Esophagus squamous epithelium (tissue), 5 donors: ENCODE measurements at places on chromosomes 13 and 19.

DNA sequence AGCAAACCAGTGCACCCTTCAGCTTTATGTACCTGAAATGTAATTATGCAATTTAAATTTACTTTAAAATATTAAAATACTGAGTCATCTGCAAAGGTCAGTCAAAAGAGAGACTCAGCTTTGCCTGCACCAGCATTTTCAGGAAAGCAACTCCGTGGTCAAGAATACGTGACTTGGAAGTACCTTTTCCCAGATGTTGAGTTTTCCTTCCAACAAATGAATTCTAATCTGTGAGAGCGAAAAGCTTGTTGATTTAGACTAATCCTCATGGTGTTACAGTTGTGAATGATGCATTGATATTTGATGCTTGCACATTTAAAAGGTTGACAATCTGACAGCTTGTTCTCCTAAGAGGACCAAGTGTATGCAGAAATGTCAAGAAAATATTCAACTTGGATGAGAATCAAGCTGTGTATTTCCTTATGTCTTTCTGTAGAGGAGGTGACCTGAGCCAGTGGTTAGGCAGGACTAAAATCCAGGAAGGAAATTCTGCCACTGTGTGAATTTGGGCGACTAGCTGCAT lies 270.4 kb downstream of the ABCC4 start:
- no peak overlapping the region for H3K4me3 ChIP-seq
- no peak overlapping the region for H3K27ac ChIP-seq
- H3K27me3 ChIP-seq = no peaks in the 10 kb centered on the region
- no peak for DNase-seq

DNA sequence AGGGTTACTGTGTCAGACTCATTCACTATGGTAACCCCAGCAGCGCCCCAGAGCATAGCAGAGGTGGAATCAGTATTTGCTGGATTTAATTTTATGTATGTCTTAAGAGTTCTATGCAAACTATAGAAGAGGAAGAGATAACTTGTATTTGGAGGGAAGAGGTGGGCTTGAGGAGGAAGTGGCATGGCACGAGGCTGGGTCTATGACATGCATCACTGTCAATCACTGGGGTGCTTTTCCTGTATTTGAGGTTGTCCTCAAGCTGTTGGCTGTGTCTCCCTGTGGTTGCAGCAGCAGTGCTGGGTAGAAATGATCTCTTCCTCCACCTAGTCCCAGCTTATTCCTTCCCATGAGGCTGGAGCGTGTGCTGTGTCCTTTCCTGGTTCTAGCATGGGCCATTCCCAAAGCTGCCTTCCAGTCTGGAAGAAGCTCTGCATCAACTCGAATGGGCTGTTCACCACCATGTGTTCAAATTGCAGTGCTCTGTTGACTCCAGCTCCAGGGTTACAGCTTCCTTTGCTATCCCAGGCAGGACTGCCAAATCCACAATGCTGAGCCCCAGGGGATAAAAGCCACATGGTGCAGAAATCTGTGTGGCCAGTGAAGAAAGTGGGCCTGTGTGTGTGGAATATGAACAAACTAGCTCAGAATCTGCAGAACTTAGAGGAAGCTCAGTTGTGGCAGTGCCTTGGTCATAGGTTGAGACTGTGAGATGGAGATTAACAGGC lies 73.1 kb upstream of the MTIF3 start:
- H3K36me3 ChIP-seq = no peaks in the 10 kb centered on the region
- no peak overlapping the region for H3K4me3 ChIP-seq
- no peaks in the 10 kb centered on the region for H3K4me1 ChIP-seq
- no peak for DNase-seq
- no peak overlapping the region for H3K27ac ChIP-seq

GRCh38 chr13:41012536-41012935 lies 6.6 kb downstream of the ELF1 start:
- no peak for DNase-seq
- H3K4me3 ChIP-seq = no peak overlapping the region
- H3K27me3 ChIP-seq = no peaks in the 10 kb centered on the region
- H3K27ac ChIP-seq = no peak overlapping the region

DNA sequence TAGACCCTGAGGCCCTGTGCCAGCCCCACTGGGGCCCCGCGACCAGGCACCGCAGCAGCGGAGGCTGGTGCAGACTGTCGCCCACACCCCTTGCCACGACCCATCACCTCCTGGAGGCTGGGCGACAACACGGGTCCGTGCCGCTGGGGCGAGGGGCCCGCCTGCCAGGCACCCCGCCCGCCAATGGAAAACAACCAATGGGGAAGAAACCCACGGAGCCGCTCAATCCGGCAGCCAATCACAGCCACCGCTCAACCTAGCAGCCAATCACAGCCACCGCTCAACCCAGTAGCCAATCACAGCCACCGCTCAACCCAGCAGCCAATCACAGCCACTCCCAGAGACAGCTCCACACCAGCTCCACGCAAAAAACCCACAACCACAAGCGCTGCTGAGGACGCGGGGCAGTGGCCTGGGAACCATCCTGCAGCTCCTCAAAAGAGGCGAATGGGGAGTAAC lies 29.7 kb downstream of the GPX4 start:
- DNase-seq = peak; percentile 41
- peaks cover 71% of the 10 kb centered on the region for H3K4me1 ChIP-seq
- H3K27ac ChIP-seq = peak overlapping the region; percentile 98
- H3K36me3 ChIP-seq = no peaks in the 10 kb centered on the region
- peak overlapping the region; percentile 84 for H3K4me3 ChIP-seq

DNA sequence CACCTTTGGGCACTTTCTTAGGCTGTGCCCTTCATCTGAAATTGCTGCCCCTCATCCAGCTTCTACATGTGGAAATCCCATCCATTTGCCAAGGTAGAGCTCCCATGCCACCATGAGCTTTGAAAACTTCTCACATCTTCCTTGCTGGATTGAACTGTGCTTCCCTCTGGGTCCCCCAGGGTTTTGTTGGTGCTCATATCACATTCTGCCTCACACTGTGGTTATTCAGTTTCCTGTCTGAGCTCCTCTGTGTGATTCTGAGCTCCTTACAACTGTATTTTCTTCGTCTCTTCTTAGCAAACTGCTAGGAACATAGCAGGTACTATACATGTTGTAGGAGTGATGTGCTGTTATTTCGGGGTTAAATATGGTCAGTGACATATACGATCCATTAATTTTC lies 74.9 kb upstream of the KL start:
- no peak overlapping the region for H3K4me3 ChIP-seq
- H3K36me3 ChIP-seq = no peaks in the 10 kb centered on the region
- H3K27me3 ChIP-seq = no peaks in the 10 kb centered on the region
- no peak for DNase-seq
- H3K27ac ChIP-seq = no peak overlapping the region

DNA sequence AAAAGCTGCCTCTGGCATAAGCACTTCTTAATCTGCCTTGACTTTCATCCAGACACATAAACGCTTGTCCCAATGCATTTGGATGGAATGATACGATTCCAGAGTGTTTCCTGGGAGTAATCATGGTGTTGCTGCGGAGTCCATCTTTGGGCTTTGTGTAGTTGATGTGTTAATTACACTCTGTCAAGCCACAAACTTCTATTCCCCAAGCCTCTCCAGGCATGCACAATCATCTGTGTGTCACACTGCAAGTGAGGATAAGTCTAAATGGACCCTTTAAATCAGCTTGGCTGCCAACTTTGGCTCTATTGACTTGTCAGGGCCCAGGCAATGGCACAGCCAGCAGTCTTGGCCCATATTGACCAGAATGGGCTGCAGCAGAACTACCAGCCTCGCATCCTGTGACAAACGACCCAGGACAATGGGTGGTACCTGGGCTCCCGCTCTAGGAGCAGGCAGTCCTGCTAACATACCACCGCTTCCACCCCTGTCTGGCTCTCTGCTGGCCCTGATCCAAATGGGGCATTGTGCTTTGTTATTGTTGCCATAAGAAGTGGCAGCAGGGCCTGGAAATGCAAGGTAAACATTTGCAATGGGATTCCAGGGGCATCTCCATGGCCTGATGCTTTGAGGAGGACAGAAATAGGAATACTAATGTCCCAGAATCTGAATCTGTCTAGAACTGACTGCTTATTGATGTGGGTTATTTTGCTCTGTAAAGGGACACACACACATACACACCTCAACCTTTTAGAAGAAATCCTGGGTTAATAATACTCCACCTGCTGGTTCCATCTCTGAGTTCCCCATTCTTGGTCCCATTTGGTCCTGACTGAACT lies 127.2 kb downstream of the DNAJC15 start:
- H3K27ac ChIP-seq = no peak overlapping the region
- DNase-seq = no peak
- no peaks in the 10 kb centered on the region for H3K36me3 ChIP-seq
- H3K4me3 ChIP-seq = no peak overlapping the region
- H3K4me1 ChIP-seq = no peaks in the 10 kb centered on the region
- no peaks in the 10 kb centered on the region for H3K27me3 ChIP-seq

- no peak overlapping the region for H3K4me3 ChIP-seq
- no peaks in the 10 kb centered on the region for H3K27me3 ChIP-seq
- no peaks in the 10 kb centered on the region for H3K36me3 ChIP-seq
- H3K27ac ChIP-seq = peak overlapping the region; percentile 64
- peaks cover 37% of the 10 kb centered on the region for H3K4me1 ChIP-seq
- DNase-seq = no peak
Measured at GRCh38 chr19:18300930-18301717, 19.7 kb upstream of the JUND start.

- H3K27ac ChIP-seq = no peak overlapping the region
- no peak for DNase-seq
- H3K36me3 ChIP-seq = no peaks in the 10 kb centered on the region
Measured at GRCh38 chr13:59230484-59231264, 933.1 kb downstream of the DIAPH3 start.

GRCh38 chr13:96243376-96243775 lies 153.5 kb downstream of the HS6ST3 start:
- no peak overlapping the region for H3K4me3 ChIP-seq
- H3K27ac ChIP-seq = no peak overlapping the region
- no peak for DNase-seq
- H3K36me3 ChIP-seq = no peaks in the 10 kb centered on the region

- H3K4me1 ChIP-seq = no peaks in the 10 kb centered on the region
- no peaks in the 10 kb centered on the region for H3K36me3 ChIP-seq
- H3K27me3 ChIP-seq = peaks cover 17% of the 10 kb centered on the region
- H3K4me3 ChIP-seq = no peak overlapping the region
- no peak overlapping the region for H3K27ac ChIP-seq
Measured at GRCh38 chr13:49812812-49813211, 20.3 kb upstream of the KPNA3 start.
